ENCODE measurements at places on chromosomes 13 and 19.
A peak's percentile ranks its signal among the peaks of the same experiment; 100 is the strongest.

GRCh38 chr19:41327576-41328156, 17.7 kb downstream of the CCDC97 start:
- DNase-seq = peak; percentile 61

DNA sequence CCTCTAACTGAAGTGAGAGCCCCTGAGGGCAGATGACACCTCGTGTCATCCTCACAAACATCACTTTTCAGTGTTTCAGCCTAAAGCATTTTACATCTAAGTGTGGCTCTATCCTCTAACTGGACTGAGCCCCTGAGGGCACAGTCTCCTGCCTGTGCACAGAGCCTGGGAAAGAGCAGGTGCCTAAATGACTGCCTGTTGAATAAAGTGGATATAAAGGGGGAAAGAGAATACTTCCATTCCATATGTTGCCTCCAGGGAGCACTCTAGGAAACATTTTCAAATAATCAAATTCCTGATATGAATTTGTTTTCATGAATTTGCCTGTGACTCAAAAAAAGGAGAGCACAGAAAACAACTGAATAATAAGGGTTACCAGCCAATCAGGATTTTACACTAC, 32.2 kb downstream of the CNMD start:
- DNase-seq = no peak

- DNase-seq = no peak
Measured at GRCh38 chr19:39411081-39411831, 1.2 kb upstream of the PLEKHG2 start.

- DNase-seq = no peak
Measured at GRCh38 chr19:31275068-31275334, 74.2 kb downstream of the TSHZ3 start.

GRCh38 chr19:12782174-12782423, 6.7 kb upstream of the HOOK2 start:
- DNase-seq = no peak

DNA sequence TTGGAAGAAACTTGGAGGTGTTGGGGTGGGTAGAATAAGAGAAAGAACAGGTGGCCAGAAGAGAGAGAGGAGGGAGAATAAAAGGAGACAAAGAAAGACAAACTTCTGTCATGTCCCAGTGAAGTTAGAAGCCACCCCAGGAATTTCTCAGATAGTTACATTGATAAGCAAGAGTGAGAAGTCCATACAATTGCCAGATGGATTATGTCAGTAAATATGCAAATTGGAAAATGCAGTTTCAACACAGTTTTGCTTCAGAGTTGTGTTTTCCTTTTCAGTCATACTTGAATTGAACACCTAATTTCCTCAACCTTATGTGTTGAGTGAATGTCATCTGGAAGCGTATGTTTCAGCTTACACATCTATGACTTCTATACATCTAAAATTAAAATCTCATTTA, 139.2 kb downstream of the RXFP2 start:
- DNase-seq = no peak

DNA sequence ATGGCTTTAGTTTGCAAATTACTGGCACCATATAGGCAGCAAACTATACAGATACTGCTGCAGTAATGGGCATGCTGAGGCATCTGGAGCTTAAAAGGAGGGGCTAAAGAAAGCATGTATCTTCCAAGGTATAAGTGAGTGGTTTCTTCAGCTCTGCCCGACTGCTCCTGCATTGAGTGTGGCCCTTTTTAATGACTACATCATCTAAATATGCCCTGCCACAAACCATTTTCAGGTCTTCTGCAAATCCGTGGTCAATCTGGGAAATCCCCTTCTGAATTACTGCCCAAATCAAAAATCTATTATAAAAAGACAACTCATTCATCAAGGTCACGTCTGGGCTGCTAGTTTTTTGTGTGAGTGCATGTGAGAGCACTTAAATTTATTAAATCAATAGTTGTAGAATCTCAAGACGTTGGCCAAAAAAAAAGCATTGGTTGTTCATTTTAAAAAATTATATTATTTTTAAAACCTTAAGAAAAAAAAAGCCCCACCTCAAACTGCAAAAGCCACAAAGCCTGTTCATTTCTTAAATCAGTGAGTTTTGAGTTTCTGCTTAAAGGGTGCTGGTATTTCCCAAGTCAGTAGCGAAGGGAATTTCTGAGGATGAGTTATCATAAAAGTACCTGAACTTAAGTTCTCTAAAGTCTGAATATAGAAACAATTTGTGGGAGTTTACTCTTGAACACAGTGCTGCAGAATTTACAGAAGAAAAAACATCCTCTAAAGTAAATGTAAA, 16.3 kb downstream of the LCP1 start:
- no peak for DNase-seq

DNA sequence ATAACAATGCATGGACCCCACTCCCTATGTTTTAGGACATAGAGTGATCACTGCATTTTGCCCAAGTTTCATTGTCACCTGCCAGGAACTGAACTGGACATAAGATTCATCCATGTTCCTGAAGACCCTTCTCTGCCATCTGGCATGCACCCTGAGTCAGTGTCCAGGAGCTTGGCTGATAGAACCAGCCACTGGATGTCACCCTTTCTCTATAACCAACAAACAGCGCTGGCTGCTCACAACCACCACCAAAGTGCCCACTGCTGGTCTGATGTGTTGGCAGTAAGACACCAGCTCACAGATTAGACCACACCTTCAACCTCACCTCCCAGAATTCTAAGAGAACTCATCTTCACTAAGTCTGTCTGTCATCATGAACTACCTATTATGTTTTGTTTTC, 333.4 kb downstream of the ITGBL1 start:
- no peak for DNase-seq

- no peak for DNase-seq
Measured at GRCh38 chr13:29402166-29402636, 193.3 kb downstream of the SLC7A1 start.

DNA sequence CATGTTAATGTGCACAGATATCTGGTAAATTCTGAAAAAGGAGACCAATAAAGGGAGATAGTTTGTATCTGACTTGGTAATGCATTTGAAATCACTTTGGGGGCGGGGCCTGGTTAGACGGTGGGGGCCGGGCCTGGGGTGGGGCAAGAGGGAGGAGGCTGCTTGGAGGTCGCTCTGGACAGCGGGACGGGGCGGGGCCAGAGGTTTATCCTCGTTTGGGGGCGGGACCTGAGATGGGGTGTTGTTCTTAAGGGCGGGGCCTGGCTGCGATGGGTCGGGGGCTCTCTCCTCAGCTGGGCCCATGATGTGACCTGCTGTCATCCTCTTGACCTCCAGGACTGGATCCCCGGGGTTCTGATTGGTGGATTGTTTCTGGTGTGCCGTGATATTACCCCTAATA, 4.9 kb upstream of the ZNF808 start:
- DNase-seq = no peak

- DNase-seq = no peak
Measured at GRCh38 chr19:57068921-57069697, 50.7 kb upstream of the USP29 start.

DNA sequence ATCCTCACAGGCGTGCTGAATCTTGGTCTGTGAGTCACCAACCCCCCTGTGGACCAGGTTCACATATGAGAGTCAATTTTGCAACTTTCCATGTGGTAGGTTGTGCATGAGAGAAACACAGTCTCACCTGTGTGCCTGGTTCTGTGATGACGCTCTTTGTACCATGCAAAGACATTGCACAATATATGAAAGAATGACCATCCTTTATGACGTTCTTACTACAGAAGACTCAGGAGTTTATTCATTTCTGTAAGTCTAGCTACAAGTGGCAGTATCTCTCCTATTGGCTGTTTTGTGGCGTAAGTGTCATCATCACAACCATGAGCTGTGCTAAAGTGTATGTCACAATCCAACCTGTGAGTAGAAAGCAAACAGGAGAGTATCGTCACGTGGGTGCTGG, 43.8 kb upstream of the ZNF728 start:
- no peak for DNase-seq

GRCh38 chr13:44118881-44119280, 239.2 kb downstream of the LACC1 start:
- no peak for DNase-seq

DNA sequence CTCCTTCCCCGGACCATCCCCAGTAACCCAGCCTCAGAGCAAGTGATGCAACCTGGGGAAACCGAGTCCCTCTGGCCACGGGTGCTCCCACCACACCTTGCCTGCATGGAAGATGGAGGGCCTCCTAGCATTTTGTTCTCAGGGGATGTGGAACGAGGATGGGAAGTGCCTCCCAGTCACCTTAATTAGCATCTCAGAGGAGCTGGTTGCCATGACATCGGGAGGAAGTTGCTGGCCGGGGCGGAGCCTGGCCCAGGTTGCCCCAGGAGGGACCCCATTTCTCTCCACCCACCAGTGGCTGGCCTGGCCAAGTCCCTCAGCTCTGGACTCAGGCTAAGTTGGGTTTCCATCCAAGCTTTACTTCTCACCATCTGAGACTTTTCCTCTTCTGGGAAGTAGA, 24.1 kb upstream of the PTPRS start:
- DNase-seq = no peak

DNA sequence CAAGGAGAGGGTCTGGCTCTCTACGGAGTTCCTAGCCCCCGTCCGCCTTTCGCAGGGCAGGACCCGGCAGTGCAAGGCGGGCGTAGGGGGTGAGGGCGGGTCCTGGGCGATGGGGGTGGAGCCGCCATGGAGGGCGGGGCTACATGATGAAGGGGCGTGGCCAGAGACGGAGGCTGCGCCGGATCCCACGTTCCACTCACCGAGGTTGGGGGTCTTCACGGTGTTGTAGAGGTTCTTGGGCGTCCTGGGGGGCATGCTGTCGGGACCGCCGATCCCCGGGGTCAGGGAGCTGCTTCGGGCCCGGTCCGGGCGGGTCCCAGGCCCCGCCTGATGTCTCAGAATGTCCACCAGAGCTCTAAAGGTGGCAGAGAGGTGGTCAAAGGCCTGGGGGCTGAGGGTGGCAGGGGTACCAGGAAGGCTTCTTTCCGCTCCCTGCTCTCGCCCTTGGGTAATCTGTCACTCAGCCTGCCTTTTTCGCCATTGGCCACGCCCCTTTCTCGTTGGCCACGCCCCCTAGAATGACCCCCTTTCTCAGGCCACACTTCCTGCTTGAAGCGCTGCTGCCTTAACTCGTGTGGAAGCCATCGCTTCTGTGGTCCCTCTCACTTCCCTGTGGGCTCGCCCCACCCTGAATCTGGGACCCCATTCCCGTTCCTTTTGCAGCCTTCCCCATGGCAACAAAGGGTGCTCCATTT, 2.5 kb downstream of the SHISA7 start:
- DNase-seq = no peak

GRCh38 chr19:3276341-3276799, 51.9 kb downstream of the CELF5 start:
- DNase-seq = no peak

DNA sequence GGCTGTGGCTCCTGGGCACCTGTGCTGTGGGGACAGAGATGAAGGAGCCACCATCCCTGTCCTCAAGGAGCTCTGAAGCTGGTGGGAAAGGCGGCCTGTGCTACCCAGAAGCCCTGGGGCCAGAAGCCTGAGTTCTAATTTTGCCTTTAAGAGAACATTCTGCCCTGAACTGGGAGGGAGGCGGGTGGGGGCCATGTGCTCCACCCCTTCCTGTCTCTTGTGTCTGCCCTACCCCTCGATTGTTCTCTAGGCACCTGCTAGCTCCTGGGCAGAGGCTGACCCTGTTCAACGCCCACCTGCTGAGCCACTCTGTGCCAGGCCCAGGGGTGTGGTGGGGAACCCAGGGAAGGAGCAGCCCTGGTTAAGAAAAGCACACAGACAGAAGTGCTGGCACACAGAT, 5.9 kb downstream of the TRAPPC6A start:
- no peak for DNase-seq

DNA sequence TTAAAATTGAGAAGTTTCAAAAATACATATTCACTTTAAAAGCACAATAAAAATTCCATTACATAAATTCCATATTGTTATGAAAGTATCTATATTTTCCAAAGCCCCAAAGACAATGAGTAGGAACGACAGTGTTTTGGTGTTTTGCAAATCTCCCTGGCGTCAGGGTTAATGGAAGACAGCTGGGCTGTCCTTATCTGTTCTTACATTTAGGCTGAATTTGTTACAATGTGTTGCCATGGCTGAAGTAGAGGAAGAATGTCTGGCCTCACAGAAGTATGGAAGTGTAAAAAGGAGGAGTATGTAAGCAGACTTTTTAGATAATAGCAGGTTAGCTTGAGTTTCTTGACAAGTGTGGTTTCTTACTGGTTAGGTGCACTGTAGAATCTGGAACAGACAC, 124.4 kb upstream of the SPATA13 start:
- DNase-seq = no peak

DNA sequence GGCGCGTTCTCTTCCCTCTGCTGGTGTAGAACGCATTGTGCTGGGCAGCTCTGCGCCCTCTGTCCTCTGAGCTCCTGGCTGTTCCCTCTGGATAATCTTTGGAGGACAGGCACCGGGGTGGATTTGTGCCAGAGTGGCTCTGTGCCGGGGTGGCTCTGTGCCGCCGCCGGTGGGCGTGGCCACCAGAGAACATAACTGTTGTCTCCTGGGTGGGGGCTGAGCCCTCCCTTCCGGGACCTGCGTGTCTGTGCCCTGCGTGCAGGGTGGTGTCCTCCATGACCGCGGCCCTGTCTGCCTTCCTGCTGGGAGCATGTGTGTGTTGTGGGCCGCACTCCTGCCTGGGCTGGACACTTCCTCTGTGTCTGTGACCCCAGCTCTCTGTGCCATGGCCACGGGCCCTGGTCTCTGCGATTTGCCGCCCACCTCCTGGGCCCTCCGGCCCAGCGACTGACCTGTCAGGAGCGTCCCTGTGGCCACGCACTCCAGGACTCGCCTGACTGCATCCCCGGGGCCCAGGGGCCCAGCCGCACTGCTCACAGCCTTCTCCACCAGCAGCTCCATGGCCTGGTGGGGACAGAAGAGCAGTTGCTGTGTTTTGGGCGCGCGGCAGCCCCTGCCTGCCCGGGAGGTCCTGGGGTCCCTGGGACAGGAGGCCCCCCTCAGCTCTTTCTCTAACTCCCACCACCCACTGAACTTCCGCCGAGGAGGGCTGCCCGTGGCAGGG, 22.4 kb upstream of the MATK start:
- no peak for DNase-seq

DNA sequence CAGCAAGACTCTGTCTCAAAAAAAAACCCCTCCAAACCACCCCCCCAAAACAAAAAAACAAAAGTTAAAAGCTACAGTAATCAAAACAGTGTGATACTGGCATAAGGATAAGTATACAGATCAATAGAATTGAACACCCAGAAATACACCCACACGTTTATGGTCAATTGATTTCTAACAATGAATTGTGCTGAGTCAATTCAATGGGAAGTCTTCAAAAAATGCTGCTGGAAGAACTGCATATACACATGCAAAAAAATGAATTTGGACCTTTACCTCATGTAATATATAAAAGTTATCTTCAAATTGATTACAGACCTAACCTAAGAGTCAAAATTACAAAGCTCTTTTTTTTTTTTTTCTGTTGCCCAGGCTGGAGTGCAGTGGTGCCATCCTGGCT, 19.8 kb upstream of the NAPA start:
- DNase-seq = no peak
